Activated naive CD8-positive, alpha-beta T cell treated with anti-CD3 and anti-CD28 coated beads, Interleukin-2, amount 50 U/mL, for 16 hours (primary cell): ENCODE measurements at places on chromosomes 4 and X.

- DNase-seq: no peak
Observed at GRCh38 chr4:157983300-157983699, 189.5 kb downstream of the GASK1B start.

GRCh38 chr4:101183666-101184373 is 163.5 kb downstream of the PPP3CA start:
- no peak for DNase-seq

- DNase-seq: no peak
Observed at GRCh38 chr4:1866189-1866661, 5.0 kb upstream of the NSD2 start.

GRCh38 chr4:1218634-1219565 is 30.0 kb downstream of the CTBP1 start:
- no peak for DNase-seq

GRCh38 chr4:17468619-17469221 is 43.2 kb downstream of the QDPR start:
- DNase-seq: no peak

- no peak for DNase-seq
Observed at GRCh38 chrX:52082578-52082977, 13.6 kb upstream of the MAGED4B start.

DNA sequence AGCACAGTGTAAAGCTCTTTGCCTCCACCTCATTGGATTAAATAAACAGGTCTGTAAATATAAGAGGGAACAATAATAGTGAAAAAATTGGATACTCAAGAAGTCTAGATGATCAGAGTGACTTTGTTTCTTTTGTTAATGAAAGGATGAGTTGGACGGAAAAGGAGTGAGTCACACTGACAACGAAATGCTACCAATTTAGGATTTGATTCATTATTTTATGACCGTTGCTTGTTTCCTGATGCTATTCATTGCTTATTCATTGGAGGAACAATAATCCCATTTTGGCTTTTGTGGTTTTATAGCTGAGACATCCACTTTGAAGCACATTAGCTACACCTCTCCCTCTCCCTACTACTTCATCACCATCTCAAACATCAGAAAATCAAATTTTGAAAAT is 74.4 kb upstream of the DYNLT3 start:
- no peak for DNase-seq

- no peak for DNase-seq
Observed at GRCh38 chrX:40445691-40446090, 135.1 kb upstream of the ATP6AP2 start.
